ENCODE measurements at places on chromosomes 1 and 21. TPM values are rescaled to one million over a fixed set of nuclear protein-coding genes. Genes with fewer than 3 reads are reported as not detected.

DNA sequence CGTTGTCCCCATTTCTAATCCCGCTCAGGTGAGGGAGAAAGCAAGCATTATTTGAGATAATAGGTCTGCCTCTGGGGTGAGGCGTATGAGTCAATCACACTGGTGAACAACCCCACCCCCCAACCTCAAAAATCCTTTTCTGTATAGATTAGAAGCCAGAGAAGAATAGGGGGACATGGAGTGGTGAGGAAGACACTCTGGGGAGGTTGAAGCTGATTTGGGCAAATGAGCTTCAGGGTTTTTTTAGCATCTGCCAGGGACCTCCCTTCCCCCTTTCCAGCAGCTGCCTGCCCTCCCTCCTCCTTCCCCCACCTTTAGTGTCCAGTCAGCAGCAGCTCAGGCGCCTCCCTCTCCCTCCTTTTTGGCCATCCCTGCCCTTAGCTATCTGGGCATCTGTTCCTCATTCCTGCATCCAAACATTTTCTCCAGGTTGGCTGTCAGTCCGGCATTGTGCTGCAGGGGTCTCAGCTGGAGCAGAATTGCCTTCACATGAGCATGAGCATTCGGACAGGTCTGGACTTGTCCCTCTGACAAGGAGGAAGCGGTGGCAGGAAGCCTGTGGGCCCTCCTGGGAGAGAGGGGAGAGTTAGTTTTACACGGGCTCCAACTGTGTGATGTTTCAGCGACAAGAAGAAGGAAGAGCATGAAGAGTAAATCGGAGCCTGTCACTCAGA, 30.8 kb upstream of the PTGFRN start:
- peak; percentile 22 for DNase-seq

DNA sequence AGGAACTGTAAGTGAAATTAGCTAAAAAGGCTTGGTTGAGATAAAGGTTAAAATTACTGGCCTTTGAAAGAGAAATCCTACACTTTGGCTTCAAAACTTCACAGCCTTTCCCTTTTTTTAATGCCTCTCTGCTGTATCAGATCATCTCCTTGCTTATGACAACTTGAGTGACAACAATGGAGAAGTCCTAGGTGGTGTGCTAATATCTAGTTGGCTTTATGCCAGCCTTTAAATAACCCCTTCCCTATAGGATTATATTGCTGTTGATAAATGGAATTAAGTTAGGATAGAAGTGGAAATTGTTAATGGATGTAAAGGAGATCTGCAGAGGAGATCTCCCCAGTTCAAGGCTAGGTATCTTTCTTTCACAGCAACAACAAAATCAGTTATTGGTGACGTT, 130.2 kb upstream of the ATP1B1 start:
- no peak for DNase-seq

DNA sequence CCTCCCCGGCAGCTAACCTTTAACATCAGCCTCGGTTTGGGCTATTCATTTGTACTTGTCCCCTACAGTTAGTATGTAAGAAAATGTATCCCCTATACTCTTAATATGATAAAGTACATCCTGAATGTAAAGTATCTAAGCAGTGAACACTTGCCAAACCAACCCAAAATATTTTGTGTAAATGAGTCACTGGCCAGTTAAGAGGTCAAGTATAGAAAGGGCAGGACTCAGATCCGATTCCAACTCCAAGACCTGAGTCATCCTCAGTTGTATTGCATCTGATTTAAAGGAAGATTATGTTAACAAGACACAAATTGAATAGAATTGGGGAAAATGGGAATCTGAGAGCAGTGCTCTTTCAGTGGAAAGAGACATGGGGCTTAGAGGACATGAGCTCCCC, 84.4 kb downstream of the CD58 start:
- no peak for DNase-seq

DNA sequence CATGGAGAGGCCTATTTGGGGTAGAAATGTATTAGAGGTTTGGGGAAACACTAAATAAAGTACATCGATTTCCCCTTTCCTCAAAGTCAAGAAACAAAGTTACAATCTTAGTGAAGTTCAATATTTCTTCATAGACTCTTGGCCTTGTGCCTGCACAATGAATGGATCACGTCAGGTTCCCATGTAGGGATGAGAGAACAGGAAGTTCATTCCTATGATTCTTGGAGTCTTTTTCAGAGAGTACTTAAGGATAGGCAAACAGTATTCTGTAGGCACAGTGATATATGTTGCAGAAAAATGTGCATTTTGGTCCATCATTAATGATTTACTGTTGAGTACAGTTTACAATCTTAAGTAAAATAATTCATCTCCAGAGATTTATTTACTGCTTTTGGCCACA, 275.5 kb downstream of the RGS7 start:
- no peak for DNase-seq

- DNase-seq = no peak
Observed at GRCh38 chr1:161962091-161962887, 61.4 kb downstream of the OLFML2B start.

DNA sequence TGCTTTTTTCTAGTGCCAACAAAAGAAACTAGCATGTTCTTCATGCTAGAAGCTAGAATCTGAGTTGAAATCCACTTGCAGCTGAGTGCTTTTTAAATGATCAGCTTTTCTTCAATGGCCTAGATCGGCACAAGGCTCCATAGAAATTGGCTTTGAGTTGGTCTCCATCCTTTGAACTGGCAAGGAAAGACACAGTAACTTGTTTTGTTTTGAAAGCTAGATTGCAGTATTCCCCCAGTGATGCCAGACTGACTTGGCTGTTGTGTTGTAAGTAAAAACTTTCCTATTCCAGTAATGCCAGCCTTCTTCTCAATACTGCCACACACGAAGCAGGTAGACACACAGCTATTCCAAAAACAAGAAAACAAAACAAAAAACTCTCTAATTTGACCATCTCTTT, 139.1 kb downstream of the FMN2 start:
- DNase-seq = no peak

GRCh38 chr1:54800041-54800898, 853 bp downstream of the TTC22 start:
- no peak for DNase-seq

DNA sequence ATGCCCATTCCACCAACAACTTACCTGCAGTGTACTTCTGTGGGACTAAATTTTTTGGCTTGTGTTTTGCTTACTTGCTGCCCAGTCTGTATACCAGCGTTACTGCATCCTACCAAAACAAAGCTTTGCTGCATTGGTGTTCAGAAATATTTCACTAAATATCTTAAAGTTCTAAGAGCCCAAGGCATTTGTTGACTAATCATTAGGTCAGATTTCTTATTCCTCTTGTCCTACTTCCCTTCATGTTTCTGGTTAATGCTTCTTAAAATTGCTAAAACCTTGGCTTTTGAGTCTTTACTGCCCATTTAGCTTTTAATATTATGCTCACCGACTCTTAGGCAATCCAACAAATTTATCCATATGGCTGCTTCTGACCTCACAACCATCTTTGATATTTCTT, 161.8 kb downstream of the DPYD start:
- DNase-seq = peak; percentile 29

GRCh38 chr1:24801176-24801575, 55.9 kb downstream of the CLIC4 start:
- DNase-seq = no peak

DNA sequence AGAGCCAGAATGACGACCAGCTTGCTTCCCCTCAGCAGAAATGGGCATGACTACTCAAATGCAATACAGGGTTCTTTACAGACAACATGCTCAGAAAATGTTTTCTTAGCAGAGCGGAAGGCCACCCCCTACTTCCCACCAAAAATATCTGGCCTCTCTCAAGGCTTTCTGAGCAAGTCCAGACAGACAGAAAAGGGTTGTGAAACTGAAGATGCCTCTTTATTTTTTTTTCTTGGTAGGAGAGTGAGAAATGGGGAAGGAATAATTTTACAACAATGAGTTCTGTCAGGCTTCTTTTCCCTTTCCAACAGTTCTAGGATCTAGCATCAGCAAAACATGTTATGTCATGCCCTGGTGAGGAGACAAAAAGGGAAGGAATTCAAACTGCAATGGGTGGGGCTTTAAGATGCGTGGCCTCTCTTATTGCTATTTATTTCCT, 172.0 kb upstream of the CAMK1G start:
- DNase-seq = no peak

DNA sequence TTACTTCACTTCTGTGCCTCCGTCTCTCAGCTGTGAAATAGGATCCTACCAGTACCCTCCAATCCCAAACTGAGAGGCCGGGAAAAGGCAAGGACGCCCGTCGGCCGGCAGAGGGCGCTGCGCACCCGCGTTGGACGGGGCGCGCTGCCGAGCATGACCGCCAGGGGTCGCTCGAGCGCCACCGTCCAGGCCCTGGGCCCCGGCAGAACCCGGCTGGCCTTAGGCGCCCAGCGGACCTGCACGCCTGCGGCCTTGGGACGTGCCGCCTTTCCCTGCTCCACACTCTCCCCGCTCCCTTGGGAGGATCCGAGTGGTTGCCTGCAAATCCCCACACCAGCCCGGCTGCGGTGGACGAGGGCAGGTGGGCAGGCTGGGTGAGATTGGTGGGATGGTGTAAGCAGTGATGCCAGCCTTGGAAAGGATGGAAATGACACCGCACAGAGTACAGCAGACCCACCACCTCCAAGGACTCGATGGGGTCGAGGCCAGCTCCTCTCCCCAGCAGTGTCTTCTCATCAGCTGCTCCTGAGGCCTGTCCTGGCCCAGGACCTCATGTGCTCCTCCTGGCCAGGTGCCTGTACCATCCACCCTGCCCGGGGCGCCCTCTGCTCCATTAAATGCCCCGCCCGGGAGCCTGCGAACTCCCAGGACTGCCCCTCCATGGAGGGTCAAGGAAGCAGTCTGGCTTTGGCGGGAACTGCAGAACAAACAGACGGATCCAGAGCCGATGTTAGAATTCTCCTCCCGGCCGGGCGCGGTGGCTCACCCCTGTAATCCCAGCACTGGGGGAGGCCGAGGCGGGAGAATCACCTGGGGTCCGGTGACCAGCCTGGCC, 47.4 kb upstream of the LBR start:
- peak; percentile 75 for DNase-seq

GRCh38 chr1:99726818-99727217, 39.6 kb downstream of the FRRS1 start:
- no peak for DNase-seq

GRCh38 chr1:38173157-38173831, 126.7 kb upstream of the POU3F1 start:
- no peak for DNase-seq

GRCh38 chr1:44217809-44218410, 4.6 kb downstream of the DMAP1 start:
- DNase-seq = peak; percentile 67

DNA sequence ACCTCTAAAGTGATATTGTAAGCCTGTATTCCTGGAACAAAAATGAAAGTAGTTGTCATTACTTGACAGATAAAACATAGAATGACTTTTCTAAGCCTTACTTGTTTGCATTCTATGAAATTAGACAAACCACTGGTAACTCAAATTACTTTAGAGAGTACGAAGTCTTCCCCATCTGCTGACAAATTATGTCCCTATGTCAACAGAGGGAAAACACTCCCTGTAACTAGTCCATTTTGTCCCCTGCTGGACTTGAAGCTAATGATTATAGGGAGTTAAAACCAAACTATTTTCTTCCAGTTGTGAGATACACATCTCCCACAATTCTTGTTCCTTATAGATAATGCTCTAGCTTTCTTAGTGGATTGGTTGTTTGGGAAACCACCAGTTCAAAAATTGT, 39.6 kb downstream of the GREM2 start:
- DNase-seq = no peak

DNA sequence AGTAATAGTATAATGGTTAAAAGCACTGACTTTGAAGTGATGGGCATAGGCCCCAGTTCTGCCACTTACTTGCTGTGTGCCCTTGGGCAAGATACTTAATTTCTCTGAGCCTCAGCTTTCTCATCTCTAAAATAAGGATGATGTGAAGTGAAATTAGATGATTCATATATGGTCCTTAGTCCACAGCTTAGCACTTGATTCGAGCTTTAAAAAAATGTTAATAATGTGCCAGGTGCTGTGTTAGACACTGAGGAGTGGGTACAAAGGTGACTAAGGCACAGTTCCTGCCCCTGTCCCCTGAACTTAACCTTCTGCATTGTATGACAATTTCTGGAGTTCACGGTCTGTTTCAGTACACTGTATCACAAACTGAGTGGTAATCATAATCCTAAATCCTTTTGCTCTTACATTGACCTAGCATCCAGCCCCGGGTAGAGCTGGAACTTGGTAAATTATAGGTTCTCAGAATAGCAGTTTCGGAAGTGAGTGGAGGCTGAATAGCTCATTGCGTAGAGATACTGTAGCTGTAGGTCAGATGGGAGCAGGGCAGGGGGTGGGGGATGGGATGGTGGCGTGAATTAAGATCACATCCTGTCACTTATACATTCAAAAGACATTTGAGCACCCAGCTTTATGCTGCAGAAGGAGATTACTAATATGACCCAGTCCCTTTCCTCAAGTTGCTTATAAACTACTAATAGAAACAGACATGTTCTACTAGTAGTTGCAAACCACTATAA, 1.5 kb downstream of the ZNF691 start:
- DNase-seq = no peak

GRCh38 chr1:233607252-233608119, 6.4 kb upstream of the KCNK1 start:
- DNase-seq = no peak

DNA sequence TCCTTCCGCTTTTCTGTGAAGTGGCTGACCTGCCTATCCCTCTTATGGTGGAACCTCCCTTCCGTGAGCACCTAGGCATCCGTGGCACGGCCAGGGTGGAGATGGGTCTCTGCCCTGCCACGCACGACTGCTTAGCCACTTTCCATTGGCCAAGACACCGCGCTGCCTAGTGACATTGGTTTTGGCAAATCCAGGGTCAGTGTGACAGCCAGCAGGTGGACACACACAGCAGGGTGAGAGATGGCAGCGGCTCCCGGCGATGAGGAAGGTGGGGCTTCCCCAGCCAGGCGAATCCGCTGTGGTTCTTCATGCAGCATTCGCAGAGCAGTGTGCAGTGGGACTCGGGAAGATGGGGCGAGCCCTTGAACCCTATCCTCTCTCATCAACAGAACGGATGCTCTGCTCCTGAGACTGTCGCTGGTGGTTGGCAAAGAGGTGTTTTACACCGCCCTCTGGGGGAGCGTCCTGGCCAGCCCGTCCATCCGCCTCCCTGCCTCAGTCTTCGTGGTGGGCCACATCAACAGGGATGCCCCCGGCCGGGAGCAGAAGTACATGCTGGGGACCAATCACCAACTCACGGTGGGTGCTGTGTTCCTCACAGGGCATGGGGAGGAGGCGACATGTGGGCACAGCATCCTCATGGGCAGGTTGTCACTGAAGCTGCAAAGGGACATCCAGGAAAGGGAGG, 51.8 kb downstream of the DOP1B start:
- no peak for DNase-seq

The MFSD2A gene
- 149 TPM for total RNA-seq

The SPRR1B gene
- total RNA-seq = not detected

The PKN2 gene
- 33.8 TPM for total RNA-seq

The VPS45 gene
- 31.0 TPM for total RNA-seq

The HFM1 gene
- 1.0 TPM for total RNA-seq

The ATP6V1G3 gene
- total RNA-seq = not detected

The TMEM35B gene
- total RNA-seq = 31.3 TPM

The SLAMF8 gene
- 5.2 TPM for total RNA-seq

The HHAT gene
- total RNA-seq = 11.3 TPM

The TDRD5 gene
- 0.18 TPM for total RNA-seq

The ANGPTL3 gene
- not detected for total RNA-seq

The MTHFR gene
- 34.0 TPM for total RNA-seq

The PLA2G2A gene
- total RNA-seq = 1.8 TPM

The TTC22 gene
- 6.6 TPM for total RNA-seq

Measured in lung (tissue), 17 donors.